ENCODE measurements at places on chromosomes 6 and 20.

DNA sequence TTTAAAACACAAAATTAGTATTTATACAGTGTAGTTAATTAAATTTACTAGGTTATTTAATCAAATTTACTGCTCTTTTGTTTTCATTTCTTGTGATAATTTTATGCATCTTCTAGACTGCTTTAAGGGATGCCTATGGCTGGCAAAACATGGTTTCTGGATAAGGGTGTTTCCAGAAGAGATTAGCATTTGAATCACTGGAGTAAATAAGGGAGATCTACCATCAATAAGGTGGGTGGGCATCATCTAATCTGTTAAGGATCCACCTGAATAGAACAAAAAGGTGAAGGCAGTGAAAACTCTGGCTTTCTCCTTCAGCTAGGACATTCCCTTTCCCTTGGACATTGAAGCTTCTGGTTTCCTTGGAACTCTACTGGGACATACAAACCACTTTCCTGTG, 146.2 kb upstream of the LAMA2 start:
- no peak for DNase-seq

DNA sequence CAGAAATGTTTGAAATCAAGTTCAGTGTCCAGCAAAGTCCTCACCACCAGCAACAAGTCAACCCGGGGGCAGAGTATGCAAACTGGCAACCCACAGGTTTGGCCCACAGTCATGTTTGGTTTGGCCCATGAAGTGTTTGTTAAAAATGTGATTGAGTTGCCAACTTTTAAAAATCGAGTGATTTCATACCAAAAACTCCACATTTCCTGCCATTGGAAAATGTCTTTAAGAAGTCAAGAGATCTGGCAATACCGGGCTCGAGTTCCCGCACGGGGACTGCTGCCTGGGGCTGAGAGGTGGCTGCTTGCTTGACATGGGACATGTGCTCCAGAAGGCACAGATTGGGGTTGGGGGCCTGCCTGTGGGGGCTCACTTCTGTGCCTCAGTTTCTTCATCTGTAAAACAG, 36.1 kb downstream of the PREX1 start:
- no peak for DNase-seq

DNA sequence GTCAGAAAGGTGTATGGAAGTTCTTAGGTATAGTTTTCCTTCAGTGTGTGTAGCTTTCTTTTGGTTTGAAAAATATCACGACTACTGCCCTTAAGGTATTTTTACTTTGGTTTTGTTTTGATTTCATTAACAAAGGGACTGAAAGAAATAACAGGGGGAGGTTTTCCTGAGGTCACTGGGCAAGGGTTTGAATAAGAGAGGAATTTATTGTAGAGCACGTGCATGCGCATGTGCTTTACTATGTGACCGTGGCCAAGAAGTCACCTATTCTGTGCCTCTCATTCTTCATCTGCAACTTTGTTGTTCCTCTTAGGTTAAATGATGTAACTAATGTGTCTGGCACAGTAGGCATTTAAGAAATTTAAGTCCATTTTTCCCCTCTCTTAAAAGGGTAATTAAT, 4.1 kb upstream of the MAN1A1 start:
- no peak for DNase-seq

DNA sequence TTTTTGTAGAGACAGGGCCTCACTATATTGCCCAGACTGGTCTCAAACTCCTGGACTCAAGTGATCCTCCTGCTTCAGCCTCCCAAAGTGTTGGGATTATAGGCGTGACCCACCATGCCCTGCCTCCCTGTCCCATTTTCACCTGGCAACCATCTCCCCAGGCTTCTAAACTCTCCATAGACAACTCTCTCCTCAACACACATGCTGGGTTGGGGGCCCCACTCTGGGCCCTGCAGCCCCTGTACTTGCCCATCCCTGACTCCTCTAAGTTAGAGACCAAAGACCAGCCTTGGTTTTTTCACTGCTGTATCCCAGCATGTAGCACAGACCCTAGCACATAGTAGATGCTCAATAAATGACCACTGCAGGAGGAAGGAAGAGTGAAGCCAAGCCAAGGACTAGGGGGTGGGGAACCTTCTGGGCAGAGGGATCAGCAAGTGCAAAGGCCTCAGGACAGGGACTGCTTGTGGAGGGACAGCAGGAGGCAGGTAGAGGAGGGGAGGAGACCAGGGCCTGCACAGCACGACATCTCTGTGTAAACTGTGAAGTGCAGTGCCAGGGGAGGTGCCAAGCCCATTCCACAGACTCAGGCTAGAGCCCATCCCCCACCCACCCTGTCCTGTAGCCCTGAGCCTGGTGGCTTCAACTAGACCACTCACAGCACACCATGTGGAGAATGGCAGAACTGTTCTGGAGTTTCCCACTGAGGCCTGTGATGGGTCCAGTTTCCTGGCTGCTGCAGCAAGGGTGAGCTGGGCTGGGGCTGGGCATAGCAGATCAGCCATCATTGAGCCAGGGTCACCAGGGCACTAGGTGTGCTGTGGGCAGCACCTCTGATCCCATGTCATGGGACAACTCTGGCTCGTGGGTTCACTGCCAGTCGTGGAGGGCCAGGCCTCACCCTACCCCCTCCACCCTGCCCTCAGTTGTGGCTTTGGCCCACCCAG, 3.4 kb upstream of the SRC start:
- no peak for DNase-seq

GRCh38 chr6:8803181-8803760, 367.9 kb upstream of the SLC35B3 start:
- no peak for DNase-seq

GRCh38 chr20:33696448-33696847, 10.3 kb upstream of the E2F1 start:
- no peak for DNase-seq

DNA sequence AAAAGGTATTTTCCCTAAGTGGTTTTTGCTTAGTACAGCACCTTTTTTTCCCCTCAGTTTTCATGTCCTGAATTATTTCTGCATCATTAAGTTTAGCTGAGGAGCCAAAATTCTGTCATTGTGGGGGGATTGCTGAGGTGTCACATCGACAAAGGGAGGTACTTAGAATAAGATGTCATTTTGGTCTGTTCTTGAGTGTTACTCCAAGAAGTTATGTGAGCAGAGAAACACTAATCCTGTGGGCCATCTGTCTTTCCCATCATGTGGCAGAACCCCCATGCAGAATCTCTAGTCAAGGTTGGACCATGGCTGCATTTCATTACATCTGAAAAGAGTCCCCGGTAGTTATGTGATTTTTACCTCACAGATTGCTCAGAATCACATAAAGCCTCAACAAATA, 167.8 kb upstream of the CENPW start:
- DNase-seq = no peak

- no peak for DNase-seq
These were observed 37.9 kb downstream of the IPCEF1 start for GRCh38 chr6:154318721-154319120.

DNA sequence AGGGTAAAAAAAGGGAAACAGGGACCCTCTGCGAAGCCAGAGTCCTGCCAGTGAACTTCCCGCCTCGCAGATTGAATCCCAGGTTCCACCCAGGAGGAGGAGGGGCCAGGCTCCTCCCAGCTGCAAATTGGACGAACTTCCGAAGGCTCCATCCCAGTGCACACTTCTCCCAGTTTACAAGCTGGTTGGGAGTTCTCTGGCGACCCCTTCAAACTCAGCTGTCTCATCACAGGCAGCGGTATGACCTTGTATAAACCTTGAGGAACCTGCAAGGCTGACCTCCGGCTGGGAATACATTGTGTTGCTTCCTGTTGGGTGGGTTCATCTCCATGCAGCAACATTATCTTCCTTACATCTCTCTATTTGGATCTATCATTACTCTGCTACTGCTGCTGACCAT, 962.7 kb downstream of the GRIK2 start:
- DNase-seq = no peak

GRCh38 chr6:164184410-164184809, 769.9 kb downstream of the QKI start:
- DNase-seq = no peak

DNA sequence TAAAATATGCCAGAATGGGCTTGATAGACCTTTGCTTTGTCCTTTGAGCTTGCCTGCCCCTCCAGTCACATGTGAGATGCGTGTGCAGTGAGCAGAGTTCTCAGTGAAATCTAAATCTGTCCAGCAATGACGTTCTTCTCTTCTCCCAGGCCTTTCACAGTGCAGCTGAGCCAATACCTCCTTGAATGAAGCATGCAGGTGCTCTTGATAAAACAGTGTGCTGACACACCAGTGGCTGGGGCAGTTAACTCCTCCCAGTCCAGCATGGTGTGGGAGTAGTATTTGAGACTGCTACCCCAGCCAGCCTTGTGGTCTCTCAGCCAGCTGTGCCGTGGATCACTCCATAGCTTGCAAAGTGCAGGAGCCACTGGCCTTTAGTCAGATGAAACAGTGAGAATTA, 240.5 kb downstream of the FARS2 start:
- DNase-seq = no peak

GRCh38 chr6:14547284-14547998, 429.9 kb downstream of the CD83 start:
- DNase-seq = no peak

GRCh38 chr6:19210849-19211590, 626.1 kb upstream of the ID4 start:
- DNase-seq = no peak

DNA sequence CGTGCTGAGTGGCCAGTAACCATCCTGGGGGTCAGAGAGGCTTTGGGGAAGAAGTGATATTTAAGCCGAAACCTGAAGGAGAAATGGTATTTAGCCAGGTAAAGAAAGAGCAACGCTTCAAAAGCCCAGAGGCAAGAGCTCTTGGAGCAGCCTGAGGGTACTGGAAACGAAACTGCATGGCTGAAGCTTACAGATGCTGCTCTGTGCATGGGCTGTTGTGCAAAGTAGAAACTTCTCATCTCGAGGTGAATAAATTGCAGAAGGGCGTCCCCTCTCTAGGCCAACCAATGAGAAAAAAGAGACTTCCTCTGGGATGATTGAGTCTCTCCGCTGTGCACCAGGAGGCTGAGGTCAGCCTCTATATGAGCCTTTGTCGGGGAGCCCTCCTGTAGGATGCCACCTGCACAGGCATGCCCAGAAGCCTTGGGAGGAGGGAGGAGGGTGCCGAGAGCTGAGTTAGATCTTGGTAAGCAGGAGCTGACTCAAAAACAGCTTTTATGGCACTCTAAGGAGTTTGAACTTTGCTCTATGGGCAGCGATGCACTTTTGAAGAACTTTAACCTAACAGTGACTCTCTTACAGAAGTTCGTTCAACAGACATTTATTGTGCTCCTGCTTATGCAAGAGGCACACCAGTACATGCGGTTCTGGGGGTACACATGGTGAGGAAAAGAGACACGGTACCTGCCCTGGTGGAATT, 61.6 kb upstream of the EDN1 start:
- no peak for DNase-seq

All from activated T-cell treated with anti-CD3 and anti-CD28 coated beads for 24 hours (primary cell).